Body of pancreas (tissue), 4 donors: ENCODE measurements at places on chromosomes 16 and 17. TPM values are rescaled to one million over a fixed set of nuclear protein-coding genes. Genes with fewer than 3 reads are reported as not detected.

Gene DNAI2
- total RNA-seq, result not detected

Gene MMP28
- 8.3 TPM for total RNA-seq

- no peak overlapping the region for H3K27ac ChIP-seq
- H3K36me3 ChIP-seq, result no peaks in the 10 kb centered on the region
- H3K27me3 ChIP-seq, result no peaks in the 10 kb centered on the region
- DNase-seq, result no peak
- H3K4me1 ChIP-seq, result peaks cover 18% of the 10 kb centered on the region
Measured at GRCh38 chr17:29584452-29585079, 4.9 kb downstream of the GIT1 start.

DNA sequence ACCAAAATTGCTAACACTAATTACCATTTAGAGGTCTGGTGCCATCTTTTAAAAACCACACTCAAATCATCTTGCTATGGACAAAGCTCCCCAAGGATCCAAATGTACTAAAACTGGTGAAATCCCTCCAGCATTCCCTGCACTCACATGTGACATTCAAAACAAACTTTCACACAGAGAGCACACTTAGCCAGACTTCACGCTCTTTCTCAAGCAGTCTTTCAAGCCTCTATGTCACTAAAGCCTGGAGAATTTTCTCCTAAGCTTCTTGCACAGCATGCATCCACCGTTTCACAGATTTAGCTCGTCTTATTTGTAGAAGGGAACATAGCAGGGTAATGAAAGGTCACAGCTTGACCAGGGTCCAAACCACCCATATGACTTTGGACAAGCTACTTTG is 19.3 kb downstream of the CMTM3 start:
- H3K4me3 ChIP-seq, result no peak overlapping the region

GRCh38 chr16:3759736-3760135 is 42.4 kb upstream of the TRAP1 start:
- peaks cover 23% of the 10 kb centered on the region for H3K36me3 ChIP-seq
- H3K27me3 ChIP-seq, result no peaks in the 10 kb centered on the region
- peaks cover 10% of the 10 kb centered on the region for H3K4me1 ChIP-seq
- no peak overlapping the region for H3K27ac ChIP-seq
- no peak for DNase-seq

- no peaks in the 10 kb centered on the region for H3K36me3 ChIP-seq
- DNase-seq, result no peak
- no peak overlapping the region for H3K4me3 ChIP-seq
- H3K27me3 ChIP-seq, result no peaks in the 10 kb centered on the region
- no peak overlapping the region for H3K27ac ChIP-seq
Measured at GRCh38 chr17:77619851-77620250, 338.7 kb upstream of the TNRC6C start.
